ENCODE measurements at places on chromosomes 5 and 9.
A peak's percentile ranks its signal among the peaks of the same experiment; 100 is the strongest.

GRCh38 chr5:140588311-140589070 is 23.9 kb downstream of the SLC35A4 start:
- no peak for DNase-seq

- no peak for DNase-seq
Observed at GRCh38 chr5:172834415-172835289, 601 bp downstream of the ERGIC1 start.

GRCh38 chr5:1550287-1551076 is 26.7 kb upstream of the LPCAT1 start:
- DNase-seq, result no peak

- DNase-seq, result peak; percentile 5
Observed at GRCh38 chr5:13746026-13746425, 198.5 kb downstream of the DNAH5 start.

DNA sequence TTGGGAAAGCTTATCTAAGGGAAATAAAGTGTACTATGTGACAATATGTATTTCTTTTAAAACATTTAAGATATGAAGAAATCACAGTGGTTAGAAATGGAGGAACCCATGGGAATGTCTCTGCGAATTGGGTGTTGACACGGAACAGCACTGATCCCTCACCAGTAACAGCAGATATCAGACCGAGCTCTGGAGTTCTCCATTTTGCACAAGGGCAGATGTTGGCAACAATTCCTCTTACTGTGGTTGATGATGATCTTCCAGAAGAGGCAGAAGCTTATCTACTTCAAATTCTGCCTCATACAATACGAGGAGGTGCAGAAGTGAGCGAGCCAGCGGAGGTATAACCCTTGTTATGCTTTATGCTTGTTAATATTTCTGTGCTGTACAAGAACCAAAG is 69.9 kb downstream of the ADGRV1 start:
- DNase-seq, result no peak

GRCh38 chr9:103483471-103484096 is 488.5 kb downstream of the CYLC2 start:
- DNase-seq, result no peak

- DNase-seq, result no peak
Observed at GRCh38 chr5:14749579-14750101, 85.1 kb downstream of the OTULIN start.

DNA sequence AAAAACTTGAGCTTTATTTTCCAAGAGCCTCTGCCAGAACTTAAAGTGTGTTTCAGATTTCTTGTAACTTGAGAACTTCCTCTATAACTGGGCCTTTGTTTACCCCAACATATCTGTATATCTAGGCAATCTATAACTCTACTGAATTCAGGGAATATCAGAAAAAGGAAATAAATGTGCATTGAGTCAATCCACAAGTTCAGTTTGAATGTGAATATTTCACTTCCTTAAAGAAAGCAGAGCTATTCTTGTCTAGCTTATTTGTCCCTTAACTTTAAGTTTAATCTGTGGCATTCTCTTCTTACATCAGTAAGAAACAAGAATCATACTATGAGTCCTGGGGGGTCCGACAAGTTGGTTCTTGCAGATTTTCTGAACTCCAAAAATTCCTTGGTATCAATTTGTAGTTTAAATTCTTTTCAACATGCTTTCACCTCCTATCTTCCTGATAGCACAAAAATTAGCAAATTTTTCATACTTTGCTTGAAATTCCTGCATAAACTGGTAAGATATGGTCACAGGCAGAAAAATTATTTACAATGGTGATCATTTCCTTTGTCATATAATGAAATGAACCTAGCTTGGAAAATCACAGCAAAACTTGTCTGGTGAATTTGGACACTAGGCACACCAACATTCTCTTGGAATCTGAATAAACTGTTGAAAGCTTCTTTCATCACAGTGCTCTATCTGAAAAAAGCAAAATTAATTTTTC is 19.8 kb upstream of the ITGA1 start:
- DNase-seq, result no peak

GRCh38 chr5:155839251-155840037 is 487.5 kb upstream of the SGCD start:
- DNase-seq, result no peak

GRCh38 chr5:96478983-96479382 is 45.9 kb upstream of the PCSK1 start:
- DNase-seq, result no peak

DNA sequence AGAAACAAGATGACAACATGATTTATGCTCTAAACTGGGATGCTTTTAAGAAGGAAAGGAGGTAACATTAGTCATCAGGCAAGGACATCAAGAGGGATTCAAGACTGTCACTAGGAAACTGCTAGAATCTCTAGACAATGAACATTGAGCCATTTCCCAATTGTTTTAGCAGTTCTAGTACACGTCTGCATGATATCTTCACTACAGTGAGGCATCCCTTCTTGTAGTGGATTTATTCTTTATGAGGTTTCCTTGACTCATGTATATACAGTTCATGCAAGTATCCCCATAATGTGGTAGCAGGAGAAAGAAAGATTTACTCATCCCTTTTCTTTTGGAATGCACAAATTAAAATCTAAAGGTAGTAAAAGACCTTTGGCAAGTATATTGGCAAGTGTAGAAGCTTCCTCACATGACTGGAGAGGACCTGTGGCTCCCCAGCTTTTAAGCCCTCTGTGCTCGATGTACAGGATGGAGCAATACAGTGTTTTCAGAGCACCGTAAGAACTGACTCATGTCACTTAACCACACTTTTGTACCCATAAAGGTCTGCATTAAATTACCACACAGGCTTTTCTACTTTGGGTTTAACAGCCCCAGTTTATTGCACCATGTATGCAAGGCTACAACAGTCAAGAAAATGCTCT is 335.9 kb downstream of the SEMA5A start:
- DNase-seq, result no peak

DNA sequence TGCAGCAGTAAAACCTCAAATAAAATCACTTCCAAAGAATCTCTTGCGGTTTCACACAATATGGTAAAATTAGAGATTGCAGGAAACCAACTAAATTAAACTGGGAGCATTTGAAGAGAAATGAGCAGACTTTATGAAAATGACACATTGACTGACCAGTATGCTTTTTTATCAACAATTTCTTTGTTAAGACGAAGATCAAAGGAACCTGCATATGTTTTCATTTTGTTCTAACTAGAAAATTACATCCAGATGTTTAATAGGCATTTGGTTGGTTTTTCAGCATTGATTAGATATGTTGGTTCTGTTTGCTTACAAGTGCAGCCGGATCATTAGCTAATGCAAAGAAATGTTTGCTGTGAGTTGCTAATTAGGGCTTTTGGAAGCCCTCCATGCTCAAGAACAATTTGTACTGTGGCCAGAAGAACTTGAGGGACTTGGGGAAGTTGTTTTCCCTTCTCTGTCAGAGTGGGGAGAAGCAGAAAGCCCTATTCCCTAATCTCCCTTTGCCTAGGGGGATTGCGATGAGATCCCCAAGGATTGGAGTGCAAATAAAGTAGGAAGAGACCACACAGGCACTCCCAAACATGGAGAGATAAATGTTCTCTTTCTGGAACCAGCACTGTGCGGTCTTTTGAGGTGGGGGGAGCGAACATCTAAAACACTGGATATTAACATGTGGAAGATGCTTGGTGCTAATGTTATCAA is 4.5 kb upstream of the TLE1 start:
- DNase-seq, result no peak

DNA sequence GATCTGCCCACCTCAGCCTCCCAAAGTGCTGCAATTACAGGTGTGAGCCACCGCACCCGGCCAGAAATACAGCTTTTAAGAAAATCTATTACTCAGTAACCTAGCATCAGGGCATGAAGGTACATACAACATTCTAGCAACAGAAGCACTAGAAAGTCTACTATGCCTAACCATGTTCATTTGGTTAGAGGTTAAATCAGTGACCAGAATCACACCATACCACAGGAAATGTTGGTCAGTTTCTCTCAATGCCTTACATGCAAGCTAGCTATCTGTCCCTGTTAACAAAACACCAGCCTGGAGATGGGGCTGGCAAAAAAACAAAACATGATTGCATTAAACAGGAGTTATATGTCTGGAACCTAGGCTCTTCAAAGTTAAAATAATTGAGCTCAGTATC is 104.1 kb downstream of the STRBP start:
- no peak for DNase-seq

DNA sequence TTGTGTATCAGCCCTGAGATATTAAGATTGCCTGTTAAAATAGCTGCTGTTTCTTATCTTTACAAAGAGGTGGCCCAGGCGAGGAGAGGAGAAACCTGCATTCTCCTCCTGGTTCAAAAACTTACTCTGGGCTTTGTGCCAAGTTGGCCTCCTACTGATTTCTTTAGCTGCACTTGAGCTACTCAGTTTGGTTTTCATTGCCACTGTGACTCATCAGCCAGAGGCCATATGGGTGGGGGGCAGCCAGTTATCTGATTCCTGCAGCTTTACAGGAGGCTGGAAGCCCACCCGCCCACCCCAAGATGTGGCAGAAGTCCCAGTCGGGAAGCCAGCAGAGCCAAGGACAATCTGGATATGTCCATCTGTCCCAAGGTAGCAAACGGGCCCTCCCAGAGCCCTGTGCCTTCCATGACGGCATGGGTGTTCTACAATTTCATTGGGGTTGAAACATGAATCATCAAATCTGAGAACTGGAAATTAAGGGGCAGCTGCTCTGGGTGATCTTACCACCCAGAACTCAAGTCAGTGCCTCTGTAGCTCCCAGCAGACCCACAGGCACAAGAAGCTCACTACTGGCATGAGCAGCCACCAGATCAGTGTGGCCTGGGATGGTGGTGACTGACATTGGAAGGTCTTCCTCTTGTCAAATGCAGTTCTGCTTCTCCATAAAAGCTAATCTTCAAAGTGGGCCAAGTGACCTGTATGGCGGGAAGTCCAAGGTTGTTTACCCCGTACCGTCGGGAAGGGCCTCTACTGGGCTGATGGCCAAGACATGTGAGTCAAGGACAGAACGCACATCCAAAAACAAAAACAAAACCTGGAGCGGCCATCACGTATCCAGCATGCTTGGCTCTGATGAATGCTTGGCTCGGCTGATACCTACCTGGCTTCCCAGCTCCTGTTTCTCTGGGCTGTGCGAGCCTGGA is 15.6 kb downstream of the FCN2 start:
- peak; percentile 76 for DNase-seq

DNA sequence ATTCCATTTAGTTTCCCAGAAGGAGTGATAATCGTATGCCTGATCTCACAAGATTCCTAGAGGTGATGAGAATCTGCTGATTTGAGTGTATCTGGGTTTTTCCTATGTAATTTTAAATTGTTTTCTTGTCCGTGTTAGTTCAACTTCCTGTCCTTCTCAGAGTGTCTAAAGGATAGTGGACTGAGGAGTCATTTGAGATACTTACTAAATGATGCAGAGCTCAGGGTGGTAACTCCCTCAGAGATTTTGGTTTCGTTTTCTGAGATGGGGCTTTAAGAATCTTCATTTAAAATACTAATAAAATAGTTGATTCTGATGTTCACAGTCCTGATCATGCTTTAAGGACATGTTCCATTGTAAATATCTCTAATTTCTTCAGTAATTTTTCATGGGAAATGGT is 30.3 kb downstream of the MELK start:
- no peak for DNase-seq

GRCh38 chr9:121349009-121349408 is 21.0 kb downstream of the STOM start:
- no peak for DNase-seq

GRCh38 chr5:53902296-53902907 is 342.0 kb downstream of the NDUFS4 start:
- no peak for DNase-seq

DNA sequence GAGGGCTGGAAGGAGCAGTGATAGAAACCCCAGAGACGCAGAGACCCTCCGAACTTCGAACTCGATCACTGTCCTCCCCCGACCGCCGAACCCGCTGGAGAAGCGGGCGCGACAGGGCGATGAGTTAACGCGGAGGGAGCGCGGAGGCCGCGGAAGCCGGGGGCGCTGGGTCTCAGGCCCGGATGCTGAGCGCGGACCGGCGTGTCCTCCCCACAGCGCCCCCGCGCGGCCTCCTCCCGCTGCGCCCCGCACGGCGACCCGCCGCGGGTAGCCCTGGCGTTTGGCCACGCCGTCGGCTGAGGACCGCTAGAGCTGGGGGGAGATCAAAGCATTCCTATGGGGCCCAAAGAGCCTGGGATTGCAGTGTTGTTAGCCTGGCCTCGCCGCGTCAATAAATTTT is 7.7 kb upstream of the DMRT2 start:
- DNase-seq, result no peak

- no peak for DNase-seq
Observed at GRCh38 chr9:87520172-87520683, 22.6 kb downstream of the DAPK1 start.

DNA sequence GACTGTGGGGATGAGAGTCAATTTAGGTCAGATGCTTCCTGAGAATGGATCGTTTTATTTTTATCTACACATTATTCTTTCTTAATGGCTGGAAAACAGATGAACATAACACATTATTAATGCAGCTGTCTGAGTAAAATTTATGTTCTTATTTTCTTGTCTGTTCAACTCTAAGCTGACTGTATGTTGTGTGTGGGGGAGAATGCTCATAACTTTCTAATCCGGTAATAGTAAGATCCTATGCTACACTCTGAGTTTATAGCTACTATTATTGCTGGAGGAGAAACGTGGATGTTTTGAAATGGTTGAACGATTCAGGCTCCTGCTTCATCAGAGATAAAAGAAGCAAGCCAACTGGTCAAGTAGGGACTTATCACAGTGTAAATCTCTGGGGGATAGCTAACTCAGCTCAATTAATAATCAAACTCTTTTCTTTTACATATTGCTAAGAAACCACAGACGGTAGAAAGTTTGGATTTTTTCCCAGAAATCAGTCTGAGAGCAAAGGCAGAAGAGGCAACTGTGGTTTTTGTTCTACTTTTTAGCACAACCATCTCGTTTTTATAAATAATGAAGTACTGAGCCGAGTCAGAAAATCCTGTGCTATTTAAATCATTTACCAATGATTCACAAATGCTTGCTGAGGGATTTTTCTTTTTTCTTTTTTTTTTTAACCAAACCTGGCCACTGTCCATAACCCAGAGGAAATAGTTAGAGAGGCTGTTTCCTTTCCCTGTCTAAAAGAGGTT is 265.0 kb upstream of the FAM174A start:
- DNase-seq, result peak; percentile 50

- peak; percentile 82 for DNase-seq
Observed at GRCh38 chr9:135499326-135500070, 984 bp upstream of the MRPS2 start.

- no peak for DNase-seq
Observed at GRCh38 chr9:136543280-136543679, 2.6 kb downstream of the NOTCH1 start.

GRCh38 chr5:54176066-54176830 is 134.1 kb downstream of the ARL15 start:
- no peak for DNase-seq

- no peak for DNase-seq
Observed at GRCh38 chr9:5480919-5481318, 29.4 kb upstream of the PDCD1LG2 start.

GRCh38 chr5:175810457-175810856 is 60.9 kb upstream of the CPLX2 start:
- no peak for DNase-seq

DNA sequence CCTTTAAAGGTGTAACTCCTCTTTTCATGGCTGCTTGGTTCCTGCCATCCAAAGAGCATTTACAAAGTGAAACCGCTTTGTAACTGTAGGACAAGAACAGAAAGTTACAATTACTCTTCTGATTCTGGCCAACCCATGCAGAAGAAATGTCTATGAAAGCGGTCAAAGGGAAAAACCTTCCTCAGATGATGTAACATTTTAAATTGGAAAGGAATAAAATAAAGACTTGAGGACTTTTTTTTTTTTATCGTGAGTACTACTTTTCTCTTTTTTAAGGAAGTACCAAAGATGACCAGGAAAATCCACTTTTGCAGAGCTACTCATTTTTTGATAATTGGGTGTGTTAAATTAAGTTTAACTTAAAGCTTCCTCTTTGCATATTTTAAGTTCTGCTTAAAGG is 13.0 kb upstream of the C9orf72 start:
- no peak for DNase-seq
